ENCODE measurements at places on chromosomes 1 and 21. TPM values are rescaled to one million over a fixed set of nuclear protein-coding genes. Genes with fewer than 3 reads are reported as not detected.

The AVPR1B gene
- not detected for polyA plus RNA-seq

The ZDHHC18 gene
- polyA plus RNA-seq: 32.0 TPM

The FRRS1 gene
- 13.0 TPM for polyA plus RNA-seq

The FCAMR gene
- not detected for polyA plus RNA-seq

DNA sequence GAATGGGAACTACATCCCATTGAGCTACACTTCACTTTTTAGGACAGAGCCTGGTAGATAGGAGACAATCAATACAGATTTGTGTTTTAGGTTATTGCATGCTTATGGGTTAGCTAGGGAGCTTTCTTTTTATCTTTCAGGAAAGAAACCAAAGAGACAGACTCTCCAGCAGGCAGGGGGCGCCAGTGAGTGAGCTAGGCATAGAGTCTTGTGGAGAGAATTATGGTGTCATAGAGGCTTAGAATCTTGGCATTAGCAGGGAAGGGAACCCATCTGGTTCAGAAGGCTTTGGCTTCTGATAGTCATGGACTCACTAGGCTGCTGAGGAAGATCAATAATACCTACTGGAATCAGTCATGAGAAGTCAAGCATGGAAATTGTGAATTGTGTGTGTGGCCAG is at the start of gene SMCP:
Gene SMCP (plus strand): TSS at position 281 of the 400 bp plus-strand sequence. CDS start 6,101 bp downstream, outside the sequence.
- DNase-seq: no peak

DNA sequence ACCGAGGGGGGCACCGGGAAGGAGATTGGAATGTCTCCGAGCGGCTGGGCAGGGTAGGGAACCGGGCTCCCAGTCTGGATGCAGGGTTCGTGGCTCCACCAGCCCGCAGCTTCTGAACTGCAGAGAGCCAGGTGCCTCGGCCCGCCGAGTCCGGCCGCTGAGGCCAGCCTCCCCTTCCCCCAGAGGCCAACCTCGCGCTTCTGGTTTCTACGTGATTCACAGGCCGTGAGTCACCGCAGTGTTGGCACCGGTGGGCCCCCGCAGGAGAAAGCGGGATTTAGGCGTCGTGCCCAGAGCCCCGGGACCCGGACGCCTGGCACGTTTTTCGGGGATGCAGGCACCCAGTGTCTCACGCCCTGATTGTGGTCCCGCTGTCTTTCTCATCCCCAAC is 458 bp downstream of the CRABP2 start:
- DNase-seq: no peak

DNA sequence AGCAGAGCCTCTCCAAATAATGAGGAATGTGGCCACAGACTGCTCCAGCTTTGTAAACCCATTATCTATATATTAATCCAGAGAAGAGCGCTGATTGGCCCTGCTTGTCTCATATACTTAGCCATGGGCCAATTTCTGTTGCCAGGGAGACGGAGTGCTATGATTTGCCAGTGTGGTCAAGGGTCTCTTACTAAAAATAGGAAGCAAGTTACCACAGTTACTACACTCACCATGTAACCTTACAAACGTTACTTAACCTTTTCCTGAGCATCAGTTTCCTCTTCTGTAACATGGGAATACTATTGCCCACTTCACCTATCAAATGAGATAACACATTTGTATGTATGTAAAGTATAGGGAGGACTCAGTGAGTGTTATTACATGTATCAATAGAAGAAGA is 7.7 kb upstream of the S100A2 start:
- DNase-seq: no peak

DNA sequence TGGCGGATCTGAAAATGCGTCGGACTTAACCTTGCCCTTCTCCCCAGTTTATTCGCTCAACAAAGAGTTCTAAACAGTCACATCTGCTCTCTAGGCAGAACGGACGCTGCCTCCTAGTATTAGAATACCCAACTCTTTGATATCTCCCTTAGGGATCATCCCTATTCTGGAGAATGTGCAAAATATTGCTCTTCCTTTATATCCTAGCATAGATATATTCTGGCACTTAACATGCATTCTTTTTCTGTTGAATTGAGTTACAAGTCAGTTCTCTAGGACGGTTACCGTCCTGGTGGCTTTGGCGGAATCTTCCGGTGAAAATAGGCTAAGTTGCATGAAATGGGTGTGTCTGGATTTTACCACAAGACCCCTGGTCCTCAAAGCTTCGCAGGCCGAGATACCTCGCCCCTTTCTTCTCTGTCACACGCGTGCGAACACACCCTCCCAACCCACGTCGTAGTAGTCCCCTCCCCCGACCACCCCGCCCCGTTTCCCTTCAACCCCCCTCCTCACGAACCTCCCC is 501 bp upstream of the DNAJC6 start:
- DNase-seq: no peak
